Stimulated activated CD4-positive, alpha-beta T cell treated with anti-CD3 and anti-CD28 coated beads, Interleukin-1b, Interleukin-23, amount 100 ng/mL, for 1 hour (primary cell): ENCODE measurements at places on chromosomes 2 and 18.

- no peak for DNase-seq
These were observed 769 bp downstream of the ATF2 start for GRCh38 chr2:175167076-175167791.

GRCh38 chr18:11110509-11110908, 38.9 kb downstream of the PIEZO2 start:
- no peak for DNase-seq

DNA sequence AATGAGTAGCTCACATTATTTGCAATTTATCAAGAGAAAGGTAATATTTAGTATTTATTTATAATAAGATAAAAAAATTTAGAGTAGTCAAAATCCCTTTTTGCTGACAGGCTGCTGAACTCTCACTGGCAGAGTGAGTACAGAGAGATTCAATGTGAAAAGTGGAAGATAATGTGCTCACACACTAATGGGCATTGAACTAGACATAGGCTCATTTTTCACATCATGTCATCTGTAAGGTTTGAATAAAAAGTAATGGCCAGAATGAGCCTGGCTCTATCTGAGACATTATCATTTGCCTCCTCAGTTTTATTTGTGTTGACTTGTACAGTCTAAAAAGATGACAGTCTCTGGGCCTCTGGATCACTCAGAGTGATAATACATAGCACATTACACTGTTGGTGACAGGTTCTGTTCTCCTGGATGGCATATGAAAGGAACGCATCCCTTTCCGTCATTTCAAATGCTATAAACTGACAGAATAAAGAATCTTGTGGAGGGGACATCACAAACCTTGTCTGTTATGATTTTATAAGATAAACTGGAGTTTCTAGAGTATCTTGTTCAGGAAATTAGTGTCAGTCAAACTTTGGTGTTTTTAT, 812.9 kb downstream of the NR4A2 start:
- no peak for DNase-seq

- no peak for DNase-seq
These were observed 63.1 kb downstream of the FAM171B start for GRCh38 chr2:186757009-186757408.

GRCh38 chr2:37364351-37364750, 19.9 kb downstream of the QPCT start:
- DNase-seq, result no peak

- no peak for DNase-seq
These were observed 12.3 kb upstream of the RESP18 start for GRCh38 chr2:219344751-219345430.

DNA sequence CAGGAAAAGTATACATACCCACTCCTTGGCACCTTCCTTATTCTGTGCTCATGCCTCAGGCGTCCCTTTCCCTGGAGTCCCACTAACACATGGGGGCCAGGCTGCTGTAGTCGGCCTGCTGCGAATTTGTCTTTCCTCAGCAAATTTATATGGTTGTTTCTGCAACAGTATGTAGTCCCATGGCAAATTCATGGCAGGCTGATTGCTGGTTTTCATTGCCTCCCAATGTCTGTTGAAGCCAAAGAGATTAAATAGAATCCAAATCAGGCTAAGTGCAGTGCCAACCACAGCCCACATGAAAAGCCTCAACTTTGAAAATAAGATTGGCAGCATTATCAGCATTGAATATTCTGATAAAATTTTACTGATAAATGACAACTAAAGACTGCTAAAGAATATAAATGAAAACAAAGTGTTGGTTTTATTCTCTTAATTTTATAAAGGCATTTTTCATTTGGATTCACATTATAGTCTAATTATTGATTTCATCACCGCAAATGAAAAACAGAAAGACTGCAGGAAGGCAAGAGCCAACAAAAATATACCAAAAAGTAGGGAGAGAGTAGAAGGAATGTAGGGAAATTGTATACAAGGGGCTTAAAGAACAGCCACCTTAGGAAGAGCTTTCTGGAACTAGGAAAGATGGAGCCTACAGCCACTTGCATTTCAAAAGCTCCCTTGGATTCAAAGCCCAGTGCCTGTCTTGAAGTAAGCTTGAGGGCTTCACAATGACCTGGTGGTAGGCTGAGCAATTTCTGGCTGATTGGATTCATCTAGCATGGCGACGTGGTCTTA, 283.7 kb upstream of the MMADHC start:
- no peak for DNase-seq

DNA sequence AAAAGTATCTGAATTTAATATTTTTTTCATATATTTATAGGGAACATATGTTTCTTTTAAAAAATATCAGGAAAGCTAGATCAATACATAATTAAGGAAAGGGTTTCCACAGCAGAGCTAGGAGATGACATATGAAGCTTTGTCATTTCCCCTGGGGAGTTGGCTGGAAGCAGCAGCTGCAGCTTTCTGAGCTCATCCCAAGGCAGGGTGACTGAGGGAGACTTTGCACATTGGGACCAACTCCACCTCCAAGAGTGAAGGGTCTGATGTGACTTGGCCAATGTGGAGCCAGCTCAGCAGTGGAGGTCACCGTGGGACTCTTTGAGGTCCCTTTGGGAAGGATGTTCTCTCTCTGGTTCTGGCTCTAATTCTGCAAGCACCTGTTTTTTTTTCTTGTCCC, 315.1 kb downstream of the RDH14 start:
- DNase-seq, result no peak

DNA sequence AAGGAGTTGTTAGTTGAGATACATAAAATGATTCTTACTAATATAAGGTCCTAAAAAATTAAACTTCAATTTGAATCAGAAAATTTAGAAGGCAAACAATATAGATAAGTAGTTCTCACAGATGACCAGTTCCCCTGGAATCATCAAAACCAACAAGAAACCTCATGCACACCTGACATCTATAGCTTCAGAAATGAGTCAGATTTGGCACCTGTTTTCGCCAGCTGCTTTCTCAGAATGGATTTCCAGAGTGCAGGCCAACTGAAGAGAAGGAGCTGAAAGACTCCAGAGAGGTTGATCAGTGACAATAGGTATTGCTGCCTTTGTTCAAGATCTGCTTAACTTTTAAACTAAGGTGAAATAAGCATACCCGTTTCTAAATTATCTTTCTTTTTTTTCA, 192.4 kb downstream of the RDH14 start:
- DNase-seq, result no peak

GRCh38 chr2:126761981-126762878, 106.3 kb downstream of the GYPC start:
- DNase-seq, result no peak

DNA sequence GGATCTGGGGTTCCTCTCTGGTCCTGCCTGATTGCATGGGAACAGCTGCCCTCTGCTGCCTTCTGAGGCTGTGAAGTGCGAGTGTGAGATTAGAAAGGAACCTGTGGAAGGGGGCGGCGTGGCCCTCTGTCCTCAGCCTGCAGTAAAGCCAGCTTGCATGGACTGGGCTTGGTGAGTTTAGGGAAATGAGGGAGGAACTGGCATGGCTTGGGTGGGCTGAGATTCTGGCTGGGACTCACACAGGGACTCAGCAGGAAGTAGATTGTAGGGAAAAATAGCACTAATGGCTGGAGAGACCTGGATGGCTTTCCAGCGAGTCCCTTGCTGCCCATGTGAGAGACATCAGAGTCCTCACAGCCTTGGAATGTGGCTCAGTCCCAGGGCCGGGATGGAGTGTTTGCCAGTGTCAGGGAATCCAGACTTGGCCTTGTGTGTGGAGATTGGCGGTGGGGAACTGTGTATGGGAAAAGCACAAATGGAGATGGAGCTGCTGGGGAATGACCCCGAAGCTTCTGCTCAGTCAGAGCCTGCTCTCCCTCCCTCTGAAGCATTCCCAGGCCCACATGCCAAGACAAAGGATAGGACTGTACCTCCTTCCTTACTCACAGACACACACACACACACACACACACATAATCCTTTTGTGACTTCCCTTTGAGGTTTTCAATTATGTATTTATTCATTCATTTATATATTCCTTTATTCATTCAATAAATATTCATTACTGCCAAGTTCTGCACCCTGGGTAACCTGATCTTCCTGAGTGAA, 115.4 kb downstream of the ACAA2 start:
- DNase-seq, result no peak

GRCh38 chr2:33494155-33494779, 17.8 kb downstream of the RASGRP3 start:
- DNase-seq, result no peak

- no peak for DNase-seq
These were observed 76.9 kb downstream of the CD226 start for GRCh38 chr18:69870736-69871135.

DNA sequence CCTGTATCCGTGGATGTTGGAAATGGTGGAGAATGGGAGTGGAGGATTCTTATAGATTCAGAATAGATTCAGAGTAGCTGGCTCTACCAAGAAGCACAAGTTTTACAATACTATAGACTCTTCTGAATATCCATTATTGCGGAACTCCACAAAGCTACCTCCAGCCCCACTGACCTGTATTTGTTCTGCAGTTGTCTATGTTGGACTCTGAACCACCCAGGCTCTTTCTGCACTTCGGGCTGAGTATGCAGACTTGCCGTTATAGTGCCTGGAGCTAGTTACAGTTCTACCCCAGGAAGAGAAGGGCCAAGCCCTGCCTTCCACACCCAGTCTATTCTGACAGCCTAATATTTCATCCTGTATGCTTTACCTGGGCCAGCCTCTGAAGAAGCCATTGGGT, 4.4 kb upstream of the RGPD4 start:
- DNase-seq, result no peak

- DNase-seq, result no peak
These were observed 78.6 kb upstream of the CSRNP3 start for GRCh38 chr2:165390875-165391274.

GRCh38 chr18:29191263-29191662, 1014.3 kb upstream of the CDH2 start:
- no peak for DNase-seq

- DNase-seq, result no peak
These were observed 67.7 kb downstream of the EPAS1 start for GRCh38 chr2:46364797-46365457.

GRCh38 chr18:42229211-42230210, 274.5 kb downstream of the PIK3C3 start:
- no peak for DNase-seq

GRCh38 chr2:10951558-10952414, 40.1 kb downstream of the KCNF1 start:
- DNase-seq, result no peak

DNA sequence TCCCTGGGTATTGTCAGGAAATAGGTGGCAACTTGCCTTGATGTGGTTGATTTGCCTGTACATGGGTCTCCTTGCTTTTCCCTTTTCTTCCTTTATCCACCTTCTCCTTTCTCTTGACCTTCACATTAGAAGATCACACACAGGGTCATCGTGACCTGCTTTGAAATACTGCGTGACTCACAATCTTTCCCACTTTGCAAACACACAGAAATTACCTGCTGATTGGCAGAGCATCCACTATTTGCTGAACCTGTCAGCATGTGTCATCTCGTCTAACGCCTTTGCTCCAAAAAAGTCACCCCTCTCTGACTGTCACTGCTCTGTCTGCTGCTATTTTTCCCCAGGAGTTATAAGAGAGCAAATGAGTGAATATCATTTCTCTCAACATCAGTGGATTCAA, 60.8 kb downstream of the MYO3B start:
- DNase-seq, result no peak

DNA sequence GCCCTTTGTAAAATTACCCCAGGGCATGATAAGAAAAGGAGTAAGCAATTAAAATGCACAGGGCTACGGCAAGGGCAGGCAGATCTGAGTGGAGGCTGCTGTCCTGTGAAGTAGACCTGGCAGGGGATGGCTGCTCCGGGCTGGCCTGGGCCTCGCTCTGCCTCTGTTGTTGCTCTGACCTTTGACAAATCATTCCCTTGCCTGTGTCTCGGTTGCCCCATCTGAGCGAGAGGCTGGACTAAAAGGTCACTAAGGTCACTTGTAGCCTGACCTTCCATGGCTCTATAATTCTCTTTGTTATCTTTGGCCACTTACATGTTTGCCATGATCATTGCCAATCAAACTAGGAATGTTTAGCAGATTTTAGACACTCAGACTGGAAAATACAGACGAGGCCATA, 118.1 kb downstream of the KLHL29 start:
- no peak for DNase-seq

DNA sequence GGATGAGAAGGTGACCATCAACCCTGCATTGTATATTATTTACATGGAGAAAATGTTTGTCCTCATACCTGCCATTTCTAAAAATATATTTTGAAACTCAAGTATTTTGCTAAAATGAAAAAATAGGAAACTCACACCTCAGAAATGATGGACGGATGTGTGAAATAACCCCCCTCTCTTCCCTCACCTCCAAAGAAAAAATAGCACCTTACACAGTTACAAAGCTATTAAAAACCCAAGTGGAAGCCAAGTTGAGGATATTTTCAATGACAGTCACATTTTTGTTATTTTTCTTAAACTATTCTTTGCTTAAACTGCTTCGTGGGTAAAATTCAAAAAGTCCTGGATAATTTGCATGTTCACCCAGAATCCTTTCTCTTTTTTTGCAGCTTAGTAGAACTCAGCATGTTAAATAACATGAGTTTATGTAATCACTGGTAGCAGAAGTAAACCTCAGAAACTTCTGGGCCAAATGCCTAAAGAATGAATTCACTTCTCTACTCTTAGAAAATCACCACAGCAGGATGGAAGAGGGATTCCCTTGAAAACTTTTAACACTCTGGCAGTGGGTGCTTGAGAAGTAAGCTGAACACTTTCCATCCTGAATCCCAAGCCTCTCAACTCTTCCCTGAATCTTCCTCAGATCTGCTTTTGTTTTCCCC, 768 bp downstream of the DSC1 start:
- DNase-seq, result no peak

DNA sequence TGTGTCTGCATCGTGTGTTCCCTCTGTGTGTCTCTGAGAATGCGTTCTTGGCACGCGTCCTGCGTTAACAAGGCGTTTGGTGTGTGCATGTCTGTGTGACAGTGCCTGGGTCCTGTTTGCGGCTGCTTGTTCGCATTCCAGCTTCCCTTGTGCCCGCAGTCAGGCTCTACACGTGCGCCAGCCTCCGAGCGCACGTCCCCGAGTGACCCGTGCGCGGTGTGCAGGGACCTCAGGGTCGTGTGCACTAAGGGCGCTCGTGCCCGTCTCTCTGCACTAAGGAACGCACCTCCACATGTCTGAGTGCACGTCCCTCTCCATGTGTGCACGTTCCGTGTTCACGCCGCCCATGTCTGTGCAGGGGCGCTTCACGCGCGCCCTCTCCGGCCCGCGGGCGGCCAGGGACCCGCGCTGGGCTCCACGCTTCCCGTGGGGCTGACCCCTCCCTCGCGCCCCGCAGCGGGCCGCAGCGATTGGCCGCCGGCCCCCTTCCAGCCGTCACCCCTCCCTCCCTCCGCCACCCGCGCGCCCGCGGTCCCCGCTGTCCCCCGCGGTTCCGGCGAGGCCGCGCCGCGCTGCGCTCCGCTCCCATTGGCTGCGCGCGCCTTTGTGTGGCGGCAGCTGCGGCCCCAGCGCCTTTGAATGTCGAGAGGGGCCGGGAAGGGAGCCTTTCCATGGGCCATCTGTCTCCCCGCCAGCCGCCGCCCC, 229.4 kb downstream of the HAUS1 start:
- DNase-seq, result no peak
